ENCODE measurements at places on chromosomes 4 and X.
A peak's percentile ranks its signal among the peaks of the same experiment; 100 is the strongest.

GRCh38 chrX:129732857-129733256 is 5.9 kb upstream of the XPNPEP2 start:
- no peak for DNase-seq

- no peak for DNase-seq
These were observed 204.9 kb downstream of the AASDH start for GRCh38 chr4:56182356-56182755.

DNA sequence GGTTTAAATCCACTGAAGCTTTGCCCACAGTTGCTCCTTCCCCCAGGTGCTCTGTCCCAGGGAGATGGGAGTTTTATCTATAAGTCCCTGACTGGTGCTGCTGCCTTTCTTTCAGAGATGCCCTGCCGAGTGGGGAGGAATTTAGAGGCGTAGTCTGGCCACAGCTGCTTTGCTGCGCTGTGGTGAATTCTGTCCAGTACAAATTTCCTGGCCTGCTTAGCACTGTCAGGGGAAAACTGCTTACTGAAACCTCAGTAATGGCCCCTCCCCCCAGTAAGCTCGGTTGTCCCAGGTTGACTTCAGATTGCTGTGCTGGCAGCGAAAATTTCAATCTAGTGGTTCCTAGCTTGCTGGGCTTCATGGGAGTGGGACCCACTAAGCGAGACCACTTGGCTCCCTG is 40.1 kb downstream of the UGT2B17 start:
- no peak for DNase-seq

DNA sequence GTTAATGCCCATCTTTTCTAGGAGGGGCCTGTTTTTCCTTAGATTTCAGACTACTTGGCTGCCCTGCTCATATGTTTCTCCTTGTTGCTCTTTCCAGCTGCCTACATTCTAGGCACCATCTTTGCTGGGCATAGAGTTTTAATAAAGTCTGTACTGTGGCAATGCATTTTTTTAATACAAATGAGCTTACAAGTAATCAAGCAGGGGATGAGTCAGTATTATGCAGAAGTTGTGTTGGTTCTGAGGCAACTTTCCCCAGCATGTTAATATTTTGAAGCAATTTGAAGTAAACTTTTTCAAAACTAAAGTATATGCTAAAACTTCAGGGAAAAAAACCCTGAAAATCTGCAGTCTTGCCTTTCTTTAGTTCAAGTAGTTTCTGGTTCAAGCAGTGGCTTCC is 372.0 kb upstream of the GATB start:
- no peak for DNase-seq

DNA sequence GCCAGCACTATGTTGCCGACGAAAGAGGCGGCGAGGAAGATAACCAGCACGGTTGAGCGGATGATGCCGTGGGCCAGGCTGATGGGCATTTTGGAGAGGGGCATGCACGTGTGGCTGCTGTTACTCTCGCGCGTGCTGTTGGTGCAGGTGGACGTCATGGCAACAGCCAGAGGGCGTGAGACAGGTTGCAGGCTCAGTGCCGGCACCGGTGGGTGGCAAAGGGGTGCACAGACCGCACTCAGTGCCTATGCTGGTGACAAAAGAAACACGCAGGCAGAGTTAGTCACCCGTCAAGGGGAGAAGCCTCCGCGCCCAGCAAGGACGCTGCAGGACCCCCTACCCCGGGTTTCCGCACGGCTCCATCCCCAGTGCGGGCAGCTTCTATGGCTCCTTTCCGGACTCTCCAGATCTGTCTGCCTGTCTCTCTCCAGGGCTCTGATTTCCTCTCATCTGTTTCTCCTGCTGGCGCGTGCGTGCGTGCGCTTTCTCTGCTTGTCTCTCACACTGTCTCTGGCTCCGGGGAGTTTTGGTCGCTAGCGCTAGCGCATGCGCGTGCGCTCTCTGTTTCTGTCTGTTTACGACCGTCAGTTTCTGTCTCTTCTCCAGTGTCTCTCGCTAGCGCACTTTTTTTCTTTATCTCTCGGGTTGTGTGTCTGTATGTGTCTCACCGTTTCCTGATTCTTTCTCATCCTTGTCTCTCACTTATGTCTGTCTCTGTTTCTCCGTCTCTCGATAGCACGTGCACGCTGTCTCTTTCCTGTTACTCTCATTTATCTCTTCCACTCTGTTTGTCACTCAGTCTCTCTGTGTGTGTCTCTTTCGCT is 2.1 kb downstream of the GPR101 start:
- peak; percentile 14 for DNase-seq

DNA sequence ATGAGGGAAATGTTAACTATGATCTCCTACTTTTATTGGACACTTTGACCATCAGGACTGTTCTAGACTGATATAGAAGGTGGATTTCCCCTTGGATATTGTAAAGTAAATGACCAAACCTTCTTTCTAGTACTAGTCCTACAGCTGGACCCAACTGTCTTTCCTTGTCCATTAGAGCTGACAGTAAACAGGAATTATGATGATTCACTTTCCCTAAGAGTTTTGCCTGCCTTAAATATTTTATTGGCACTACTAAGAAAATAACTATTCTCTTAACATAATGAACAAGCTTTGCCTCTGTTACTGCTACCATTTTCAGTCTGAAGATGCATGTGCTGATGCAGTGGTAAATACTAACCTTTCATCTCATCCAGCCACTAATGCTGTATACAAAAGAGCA is 915.4 kb downstream of the CENPC start:
- no peak for DNase-seq

DNA sequence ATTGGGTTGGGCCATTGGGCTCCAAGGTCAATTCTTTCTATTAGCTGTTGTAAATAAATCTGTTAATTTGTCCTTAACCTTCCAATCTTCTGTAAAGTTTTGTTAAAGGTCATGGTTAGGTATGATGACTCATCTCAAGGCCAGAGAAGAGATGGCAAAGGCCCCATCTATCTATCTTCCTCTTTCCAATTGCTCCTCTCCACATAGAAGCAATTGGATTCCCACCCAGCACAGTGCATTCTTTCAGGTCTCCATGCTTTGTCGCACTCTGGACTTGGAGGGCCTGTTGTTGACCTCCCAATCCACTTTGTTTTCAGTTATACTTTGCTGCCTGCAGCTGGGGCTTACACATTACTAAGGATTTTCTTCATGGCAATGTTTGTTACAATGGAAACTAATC is 118.5 kb downstream of the MFAP3L start:
- no peak for DNase-seq

DNA sequence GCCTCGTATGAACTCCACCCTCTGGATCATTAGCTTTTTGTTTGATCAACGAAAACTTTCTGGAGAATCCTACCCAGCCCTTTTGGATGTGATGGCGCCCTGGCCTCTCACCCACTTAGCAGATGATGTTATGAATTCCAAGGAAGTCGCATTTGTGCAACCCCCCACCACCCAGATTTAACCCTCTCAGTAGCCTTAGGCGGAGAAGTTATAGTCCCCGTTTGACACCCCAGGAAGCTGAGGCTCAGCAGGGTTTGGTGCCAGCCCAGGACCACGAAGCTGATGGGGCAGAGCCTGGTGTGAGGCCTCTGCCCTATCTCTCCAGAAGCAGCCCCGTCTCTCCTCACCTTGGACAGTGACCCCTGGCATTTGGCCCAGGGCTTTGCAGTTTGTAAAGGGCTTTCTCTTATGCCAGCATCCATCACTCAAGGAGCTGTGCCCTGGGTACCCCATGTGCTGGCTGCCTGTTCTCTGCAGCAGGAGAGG is 1.0 kb downstream of the WFS1 start:
- DNase-seq: no peak

- no peak for DNase-seq
These were observed 289.0 kb downstream of the C4orf33 start for GRCh38 chr4:129384974-129385373.

DNA sequence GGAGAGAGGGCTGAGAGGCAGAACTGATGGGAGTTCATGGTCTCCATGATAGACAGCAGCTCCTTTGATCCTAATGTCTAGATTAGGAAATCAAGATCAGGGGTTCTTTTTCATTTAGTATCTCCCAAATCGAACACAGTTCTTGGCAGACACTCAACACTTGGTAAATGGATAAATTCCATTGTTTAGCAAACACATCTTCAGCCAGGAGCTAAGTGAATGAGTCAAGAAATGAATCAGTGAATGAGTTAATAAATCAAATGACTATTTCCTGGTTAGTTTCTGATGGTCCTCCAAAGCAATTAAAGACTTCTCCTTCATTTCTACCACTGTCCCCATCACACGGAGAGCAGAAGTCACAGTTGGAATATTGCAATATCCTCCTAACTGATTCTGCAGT is 120.0 kb upstream of the SHISA3 start:
- no peak for DNase-seq

DNA sequence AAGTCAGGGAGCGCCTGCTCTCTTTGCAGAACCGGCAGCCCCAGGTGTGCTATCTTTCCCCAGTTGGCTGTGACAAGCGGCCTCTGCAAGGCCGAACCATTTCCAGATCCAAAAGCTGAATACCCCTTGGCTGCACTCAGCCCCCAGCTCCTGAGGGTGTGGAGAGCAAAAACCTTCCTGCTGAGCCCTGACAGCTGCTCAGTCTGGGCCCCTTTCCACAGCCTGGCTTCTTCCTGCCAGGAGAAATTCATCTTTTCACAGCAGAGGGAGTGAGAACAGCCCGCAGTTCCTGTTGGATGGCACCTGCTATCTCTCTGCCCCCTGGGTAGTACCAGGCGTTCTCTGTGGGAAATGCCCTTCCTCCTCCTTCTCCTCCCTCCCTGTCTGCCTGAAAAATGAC is 78.4 kb downstream of the DRD5 start:
- DNase-seq: no peak

- no peak for DNase-seq
These were observed 49.2 kb upstream of the ELOVL6 start for GRCh38 chr4:110247591-110247990.

DNA sequence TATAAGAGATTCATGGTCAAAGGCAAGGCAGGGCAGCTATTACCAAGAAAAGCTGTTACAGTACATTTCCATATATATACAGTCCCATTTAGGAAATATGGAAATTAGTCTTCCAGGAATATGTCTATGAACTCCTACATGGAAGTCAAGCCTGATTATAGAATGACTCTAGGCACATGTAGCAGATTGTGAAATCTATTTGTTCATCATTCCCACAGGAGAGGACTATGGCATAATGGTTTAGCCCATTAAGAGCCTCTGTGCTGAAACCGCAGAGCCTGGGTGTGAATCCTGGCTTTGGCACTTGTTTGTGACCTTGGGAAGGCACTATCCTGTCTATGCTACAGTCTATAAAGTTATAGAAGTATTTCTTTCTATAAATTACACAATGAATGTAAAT is 764.8 kb downstream of the RAPGEF2 start:
- no peak for DNase-seq

GRCh38 chr4:165992283-165992682 is 119.2 kb downstream of the TLL1 start:
- no peak for DNase-seq

- DNase-seq: no peak
These were observed 25.7 kb upstream of the RP2 start for GRCh38 chrX:46811121-46811520.

DNA sequence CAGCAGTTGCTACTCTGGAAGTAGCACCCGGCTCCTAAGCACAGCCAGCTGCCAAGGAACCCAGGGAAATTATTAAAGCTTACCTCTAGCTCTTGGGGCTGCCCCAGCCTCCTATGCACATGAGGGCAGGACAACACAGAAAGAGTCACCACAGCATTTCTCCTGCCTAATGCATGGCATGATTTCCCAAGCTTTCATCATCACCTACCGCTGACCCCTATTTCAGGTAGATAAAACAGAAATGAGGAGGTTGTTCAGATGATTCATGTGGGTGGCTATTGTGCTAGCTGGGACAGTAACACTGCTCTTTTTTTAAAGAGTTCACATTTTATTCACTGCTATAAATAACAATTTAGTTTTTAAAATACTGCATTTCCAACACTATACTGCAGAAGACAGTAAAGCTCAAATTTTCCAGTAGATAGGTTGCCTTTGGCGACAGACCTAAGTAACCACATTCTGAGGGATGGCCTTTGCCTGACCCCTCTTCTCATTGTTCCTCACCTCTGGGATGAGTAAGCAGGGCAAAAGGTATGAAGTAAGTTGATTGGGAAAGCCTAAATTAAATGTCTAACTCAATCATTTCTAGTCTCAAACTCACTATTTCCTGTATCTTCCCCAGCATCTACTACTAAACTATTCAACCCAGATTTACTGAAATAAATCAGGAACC is 16.7 kb downstream of the CASK start:
- no peak for DNase-seq

- DNase-seq: no peak
These were observed 32.3 kb downstream of the PPP3CA start for GRCh38 chr4:101315041-101315440.

GRCh38 chr4:146040623-146041022 is 102.0 kb upstream of the ZNF827 start:
- DNase-seq: no peak

DNA sequence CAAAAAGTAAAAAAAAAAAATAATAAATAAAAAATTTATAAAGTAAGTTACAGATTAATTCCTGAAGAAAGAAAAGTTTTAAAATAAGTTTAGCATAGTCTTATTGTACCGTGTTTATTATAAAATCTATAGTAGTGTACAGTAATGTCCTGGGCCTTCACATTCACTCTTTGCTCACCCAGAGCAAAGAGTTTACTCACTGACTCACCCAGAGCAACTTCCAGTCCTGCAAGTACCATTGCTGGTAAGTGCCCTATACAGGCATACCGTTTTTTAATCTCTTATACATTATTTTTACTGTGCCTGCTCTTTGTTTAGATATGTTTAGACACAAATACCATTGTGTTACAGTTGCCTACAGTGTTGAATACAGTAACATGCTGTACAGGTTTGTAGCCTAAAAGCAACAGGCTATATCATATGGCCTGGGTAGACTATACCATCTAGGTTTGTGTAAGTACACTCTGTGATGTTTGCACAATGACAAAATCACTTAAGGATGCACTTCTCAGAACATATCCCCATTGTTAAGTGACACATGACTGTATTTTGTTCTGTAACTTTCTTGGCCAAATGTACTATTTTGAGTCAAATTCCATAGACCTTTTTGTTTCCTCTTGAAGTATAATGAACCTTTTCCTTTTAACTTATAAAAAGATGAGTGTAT is 199.0 kb upstream of the NUDT6 start:
- DNase-seq: no peak

GRCh38 chr4:16765546-16765945 is 132.9 kb downstream of the LDB2 start:
- no peak for DNase-seq

DNA sequence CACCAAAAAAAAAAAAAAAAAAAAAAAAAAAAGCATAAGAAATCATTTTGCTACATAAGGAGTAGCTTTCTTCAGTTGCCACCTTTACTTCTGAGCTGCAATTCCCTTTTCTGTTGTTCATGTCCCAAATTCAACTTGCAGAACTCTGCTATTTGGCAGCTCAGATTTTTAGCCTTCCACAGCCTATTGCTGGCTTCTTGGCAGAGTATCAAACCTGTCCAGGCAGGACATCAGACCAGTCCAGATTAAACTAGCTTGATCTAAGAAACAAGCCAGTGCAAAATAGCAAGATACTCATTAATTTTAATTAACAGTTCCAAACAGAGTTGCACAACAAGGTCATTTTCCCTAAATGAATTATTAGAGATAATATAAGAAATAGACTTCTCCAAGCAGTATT is 123.6 kb upstream of the NR3C2 start:
- no peak for DNase-seq
